ENCODE measurements at places on chromosomes 2 and 18.

DNA sequence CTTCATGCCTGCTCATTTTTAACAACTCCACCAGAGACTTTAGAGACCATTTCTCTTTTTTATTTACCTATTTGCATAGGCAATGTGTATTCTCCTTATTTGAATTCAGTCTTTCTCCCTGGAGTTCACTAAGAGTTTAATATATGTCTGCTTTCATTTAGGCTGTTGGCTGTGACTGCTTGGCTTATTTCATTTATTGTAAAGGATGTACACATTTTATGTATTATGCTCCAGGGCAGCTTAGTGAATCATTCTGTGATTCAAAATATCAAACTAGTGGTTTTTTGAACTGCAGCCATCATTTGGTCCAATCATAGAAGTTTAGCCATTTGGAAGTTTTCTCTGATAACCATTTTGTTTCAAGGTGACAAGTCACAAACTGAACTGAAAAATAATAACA, 229.6 kb downstream of the LPIN1 start:
- DNase-seq, result no peak

- no peak for DNase-seq
These were observed 183.6 kb upstream of the GLI2 start for GRCh38 chr2:120552079-120552478.

DNA sequence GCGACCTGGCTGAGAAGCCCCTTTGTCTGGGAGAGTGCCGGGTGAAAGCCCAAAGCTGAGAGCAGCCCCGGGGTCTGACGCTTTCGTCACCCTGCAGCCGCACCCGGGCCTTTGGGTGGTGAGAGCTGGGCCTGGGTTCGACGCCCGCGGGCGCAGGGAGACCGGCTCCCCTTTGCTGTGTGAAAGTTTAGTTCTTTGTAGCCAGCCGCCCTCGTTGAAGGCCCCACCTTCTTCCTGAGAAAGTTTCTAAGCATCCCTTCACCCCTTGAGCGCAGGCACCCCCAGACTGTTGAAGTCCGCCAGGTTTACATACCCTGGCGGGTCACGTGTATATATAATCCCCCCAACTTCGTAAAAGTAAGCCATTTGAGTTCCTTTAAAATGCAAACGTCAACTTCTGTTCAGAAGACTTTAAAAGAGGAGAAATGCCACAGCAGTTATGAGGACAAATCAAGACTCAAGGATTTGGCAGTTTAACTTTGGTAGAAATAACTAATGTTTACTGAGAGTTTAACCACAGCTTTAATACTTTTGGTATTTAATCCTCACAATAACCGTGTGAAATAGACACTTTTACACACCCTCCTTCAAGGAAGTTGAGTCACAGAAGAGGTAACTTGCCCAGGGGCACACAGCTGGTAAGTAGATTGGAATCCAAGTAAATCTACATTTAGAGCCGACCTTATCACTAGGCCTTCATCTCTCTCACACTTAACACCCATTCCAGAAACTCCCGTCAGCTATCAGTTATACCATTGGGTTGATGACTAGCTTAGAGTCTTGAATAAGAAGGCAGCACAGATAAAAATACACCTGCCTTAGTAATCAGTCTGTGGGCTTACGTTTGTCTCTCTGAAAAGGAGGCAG, 1.1 kb upstream of the MBOAT2 start:
- no peak for DNase-seq

GRCh38 chr2:221514305-221515040, 57.6 kb downstream of the EPHA4 start:
- no peak for DNase-seq

DNA sequence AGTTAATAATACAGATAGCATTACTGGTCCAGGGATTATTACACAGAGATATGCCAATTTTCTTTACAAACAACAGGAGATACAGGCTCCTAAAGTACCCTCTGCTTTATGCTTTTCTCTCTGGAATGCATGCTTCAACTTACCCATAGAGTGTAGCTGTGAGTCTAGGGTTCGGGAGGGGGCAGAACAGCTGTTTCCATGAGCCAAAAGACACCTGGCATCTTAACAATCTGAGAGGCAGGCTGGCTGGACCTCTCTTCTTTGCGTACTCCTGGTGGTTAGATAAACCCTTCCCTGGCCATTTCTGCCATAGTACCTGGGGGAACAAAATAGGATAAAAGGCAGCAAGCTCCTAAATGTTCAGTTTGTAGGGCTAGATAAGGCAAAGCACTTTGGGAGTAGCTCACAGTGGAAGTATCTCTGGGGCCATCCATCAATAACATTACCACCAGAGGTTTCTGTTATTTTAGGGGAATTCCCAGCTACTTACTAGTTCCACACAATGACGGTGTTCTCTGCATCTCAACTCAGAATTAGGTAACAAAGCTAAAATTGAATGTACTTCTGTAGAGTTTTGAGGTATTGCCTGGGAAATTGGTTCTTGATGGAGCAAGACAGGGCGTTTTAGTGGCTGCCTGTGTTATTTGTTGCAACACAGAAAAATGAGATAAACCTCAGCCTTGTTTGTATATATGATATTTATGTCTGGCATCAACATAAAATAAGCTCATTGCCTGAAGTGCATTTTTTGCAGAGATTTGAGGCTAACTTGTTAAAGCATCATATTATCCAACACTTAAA, 6.2 kb upstream of the CCDC85A start:
- no peak for DNase-seq

- DNase-seq, result no peak
These were observed 55.4 kb downstream of the EML4 start for GRCh38 chr2:42224422-42225067.

DNA sequence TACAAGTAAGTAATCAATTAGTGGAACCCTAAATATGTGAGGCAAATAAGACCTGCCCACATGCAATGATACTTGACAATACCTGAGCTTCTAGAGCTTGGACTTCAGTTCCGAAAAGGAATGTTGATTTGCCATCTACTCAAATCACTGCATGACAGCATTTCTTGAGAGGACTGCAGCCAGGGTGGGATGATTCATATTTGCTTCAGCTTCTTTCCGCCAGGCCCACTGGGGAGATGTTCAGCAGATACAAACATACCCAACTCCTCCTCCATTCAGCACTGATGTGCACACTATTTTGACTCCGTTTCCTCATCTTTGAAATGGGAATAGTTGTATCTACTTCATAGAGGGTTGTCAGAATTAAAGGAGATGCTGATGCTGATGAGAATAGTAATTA, 28.8 kb upstream of the TMEM177 start:
- no peak for DNase-seq

DNA sequence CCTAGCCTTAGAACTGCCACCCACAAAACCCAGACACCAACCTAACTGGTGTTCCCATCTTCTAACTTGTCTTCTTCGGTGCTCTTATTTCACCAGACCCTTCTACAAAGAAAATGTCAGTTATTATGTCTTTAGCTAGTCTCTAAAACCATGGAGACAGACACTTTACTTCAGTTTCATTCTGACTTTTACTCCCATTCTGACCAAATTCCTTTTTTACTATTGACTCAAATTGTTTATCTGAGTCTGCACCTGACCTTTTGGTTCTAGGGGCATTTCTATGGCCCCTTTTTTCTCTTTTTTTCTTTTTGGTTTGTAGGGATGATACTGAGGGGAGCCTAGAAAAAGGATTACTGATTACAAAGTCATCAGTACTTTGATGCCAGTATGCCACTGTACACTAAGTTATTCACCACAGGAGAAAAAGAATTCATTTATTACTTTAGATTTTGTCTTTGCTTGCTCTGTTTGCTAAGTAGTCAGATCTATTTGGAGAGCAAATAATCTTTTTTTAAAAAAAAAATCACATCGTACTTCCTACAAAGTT, 6.8 kb upstream of the SLC1A4 start:
- no peak for DNase-seq

GRCh38 chr2:127039387-127040031, 67.4 kb downstream of the BIN1 start:
- DNase-seq, result no peak

- DNase-seq, result no peak
These were observed 104.6 kb downstream of the SMC6 start for GRCh38 chr2:17649026-17649425.

- no peak for DNase-seq
These were observed 43.7 kb downstream of the RHOB start for GRCh38 chr2:20490300-20491181.

DNA sequence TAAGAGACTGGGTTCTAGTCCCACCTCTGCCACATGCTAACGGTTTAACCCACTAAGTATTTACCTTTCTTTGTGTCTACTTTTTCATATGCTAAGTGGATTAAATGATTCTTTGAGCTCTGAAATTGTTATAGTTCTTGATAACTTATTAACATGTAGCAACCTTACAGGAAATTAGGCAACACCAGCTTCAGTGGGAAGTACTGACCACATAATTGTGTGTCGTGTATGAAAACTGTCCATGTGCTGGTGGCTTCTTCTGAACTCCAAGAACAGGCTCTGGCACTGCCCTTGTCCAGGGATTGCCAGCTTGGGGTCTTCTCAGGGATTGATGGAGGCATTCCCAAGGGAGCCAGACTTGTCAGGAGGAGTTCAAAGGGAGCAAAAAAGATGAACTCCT, 427.7 kb downstream of the TGIF1 start:
- DNase-seq, result no peak

- DNase-seq, result no peak
These were observed 158.7 kb downstream of the MGAT5 start for GRCh38 chr2:134412639-134412999.

- no peak for DNase-seq
These were observed 34.5 kb upstream of the GRB14 start for GRCh38 chr2:164655750-164656149.

DNA sequence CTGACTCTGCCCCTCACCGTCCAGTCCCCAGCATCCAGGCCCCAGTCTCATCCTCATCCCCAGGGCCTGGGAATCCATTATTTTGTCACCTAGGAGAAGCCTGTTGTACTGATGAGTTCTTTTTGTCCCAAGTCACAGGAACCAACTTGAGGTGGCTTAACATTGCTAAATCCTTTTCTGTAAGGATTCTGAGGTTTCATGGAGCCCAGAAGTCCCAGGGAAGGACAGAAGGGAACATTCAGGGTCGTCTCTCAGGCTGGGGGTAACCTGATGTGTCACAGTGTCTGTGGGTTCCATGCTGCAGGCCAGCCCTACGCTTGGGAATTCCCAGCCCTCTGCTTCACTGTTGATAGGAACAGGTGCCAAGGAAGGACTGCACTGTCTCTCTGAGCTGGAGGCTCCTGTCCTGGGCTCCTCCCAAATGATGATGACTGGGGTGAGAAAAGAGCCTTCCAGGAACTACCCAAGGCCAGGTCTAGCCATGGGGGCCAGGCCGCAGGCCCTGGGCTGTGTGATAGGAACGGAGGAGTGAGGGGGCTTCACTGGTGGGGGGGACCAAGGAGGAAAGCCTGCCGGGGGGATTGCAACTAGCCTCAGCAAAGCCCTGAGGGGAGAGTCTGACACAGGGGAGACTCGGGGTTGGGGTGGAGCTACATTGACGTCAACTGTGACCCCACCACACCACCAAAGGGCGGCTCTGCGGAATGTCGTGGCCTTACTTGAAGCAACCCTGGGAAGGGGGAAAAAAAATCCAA, 145.7 kb downstream of the SMAD7 start:
- no peak for DNase-seq

GRCh38 chr2:23532391-23533337, 147.7 kb downstream of the KLHL29 start:
- no peak for DNase-seq

DNA sequence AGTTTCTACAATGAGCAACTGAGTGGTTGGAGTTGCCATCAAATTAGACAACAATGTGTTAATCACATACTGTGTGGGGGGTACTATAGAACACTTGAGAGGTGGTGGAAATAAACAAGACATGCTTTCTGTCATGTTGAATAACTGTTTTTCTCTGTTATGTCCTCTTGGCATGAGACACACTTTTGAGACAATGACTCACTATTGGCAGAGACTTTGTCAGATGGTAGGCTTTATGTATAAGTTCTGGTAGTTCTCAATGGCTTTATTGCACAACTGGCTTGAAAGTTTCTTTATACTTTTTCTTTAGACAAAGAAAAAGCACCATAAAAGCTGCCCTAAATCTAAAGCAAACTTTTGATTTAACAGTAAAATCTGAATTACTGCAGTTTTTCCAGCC, 578.7 kb downstream of the ADCYAP1 start:
- no peak for DNase-seq

GRCh38 chr2:59171019-59171418, 929.9 kb upstream of the FANCL start:
- DNase-seq, result no peak

DNA sequence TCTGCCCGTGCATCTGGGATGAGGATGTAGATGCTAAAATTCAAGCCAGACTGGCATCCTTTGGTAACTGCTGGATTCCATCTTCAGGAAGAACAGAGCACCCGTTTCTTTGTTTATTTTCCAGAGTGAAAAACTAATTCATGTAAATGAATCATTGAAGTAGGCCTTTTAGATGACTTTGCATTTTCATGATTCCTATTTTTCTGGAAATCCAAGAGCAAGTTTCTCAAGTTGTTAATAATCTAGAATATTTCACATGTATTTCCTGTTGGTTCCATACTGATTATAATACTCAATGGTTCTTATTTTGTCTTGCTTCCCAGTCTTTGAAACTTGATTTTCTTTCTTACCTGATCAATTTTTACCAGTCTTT, 328.4 kb downstream of the LPIN1 start:
- DNase-seq, result no peak

- DNase-seq, result no peak
These were observed 389.7 kb upstream of the ATP5MC3 start for GRCh38 chr2:175571078-175571653.

DNA sequence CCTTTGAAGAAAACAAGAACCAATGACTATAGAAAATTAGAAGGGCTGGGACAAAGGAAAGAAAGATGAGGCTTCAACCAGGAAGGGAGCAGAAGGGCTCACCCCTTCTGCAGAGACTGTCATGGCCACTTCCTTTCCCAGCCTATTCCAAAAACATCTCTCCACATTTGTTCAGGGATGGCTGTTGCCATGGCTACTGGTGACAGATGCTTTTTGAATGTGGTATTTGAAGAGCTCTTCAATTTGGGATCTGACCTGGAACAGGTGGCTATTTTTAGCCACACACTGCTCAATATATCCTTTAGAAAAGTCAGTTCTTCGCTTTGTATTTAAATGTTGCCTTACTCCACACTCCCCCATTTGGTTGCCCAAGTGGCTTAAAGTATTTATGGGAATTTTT, 64.1 kb upstream of the LCLAT1 start:
- DNase-seq, result no peak

- no peak for DNase-seq
These were observed 13.2 kb upstream of the KLHL30 start for GRCh38 chr2:238125127-238125885.

DNA sequence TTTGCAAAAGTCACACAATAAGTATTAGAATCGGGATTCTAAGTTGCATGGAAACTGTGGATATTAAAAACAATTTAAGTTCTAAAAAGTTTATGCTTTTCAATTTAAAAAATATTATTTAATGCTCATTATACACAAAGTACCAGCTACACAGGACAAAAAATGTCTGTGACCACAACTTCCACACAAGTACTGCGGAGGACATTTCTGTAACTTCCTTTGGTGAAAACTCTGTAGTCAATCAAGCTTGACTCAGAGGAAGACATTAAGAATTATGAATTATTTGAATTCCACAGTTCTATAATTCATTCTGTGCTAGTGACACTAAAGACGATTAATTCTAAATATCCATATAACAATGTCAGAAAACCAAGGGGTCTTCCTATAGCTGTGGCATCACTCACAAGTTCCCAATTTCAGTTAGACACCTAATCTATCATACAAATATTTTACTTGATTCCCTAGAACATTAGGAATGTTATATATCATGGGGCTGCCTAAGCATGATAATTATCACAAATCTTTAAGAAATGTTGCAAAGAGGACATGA, 120.5 kb downstream of the AFF3 start:
- no peak for DNase-seq

Data from fibroblast of skin of left biceps (primary cell).